ENCODE measurements at places on chromosomes 7 and 10.

DNA sequence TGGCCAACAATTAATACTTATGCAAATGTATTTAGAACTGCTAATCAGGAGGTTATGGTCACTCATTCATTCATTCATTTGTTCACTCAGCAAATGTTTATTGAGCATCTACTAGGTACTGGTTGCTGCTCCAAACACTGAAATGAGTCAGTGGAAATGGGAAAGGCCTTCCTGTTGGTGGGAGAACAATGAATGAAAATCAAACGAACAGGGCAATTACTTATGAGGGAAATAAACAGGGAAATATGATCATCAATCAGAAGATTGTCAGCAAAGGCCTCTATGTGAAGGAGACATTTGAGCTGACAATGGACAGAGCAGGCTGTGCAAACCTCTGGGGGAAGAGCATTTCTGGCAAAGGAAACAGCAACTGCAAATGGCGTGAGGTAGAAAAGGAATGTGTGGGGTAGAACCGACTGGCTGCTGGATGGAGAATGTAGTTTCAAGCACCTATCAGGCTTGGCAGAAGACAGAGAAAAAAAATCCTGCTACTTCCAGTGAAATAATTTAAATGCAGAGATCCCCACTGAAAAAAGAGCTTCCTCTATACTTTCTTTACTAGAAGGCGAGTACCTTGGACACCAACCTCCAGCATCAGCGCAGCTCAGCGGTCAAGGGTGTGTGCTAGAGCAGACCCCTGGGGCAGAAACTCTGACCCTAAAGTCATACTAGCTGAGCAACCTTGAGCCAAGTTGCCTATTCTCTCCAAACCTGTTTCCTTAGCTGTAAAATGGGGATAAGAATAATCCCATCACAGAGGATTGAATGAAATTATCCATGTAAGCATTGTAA, 108.8 kb upstream of the EEPD1 start:
- peaks cover 24% of the 10 kb centered on the region for H3K4me1 ChIP-seq
- H3K4me3 ChIP-seq, result no peak overlapping the region
- H3K36me3 ChIP-seq, result no peaks in the 10 kb centered on the region
- no peak overlapping the region for H3K27ac ChIP-seq
- H3K27me3 ChIP-seq, result peaks cover 5% of the 10 kb centered on the region
- no peak for DNase-seq

DNA sequence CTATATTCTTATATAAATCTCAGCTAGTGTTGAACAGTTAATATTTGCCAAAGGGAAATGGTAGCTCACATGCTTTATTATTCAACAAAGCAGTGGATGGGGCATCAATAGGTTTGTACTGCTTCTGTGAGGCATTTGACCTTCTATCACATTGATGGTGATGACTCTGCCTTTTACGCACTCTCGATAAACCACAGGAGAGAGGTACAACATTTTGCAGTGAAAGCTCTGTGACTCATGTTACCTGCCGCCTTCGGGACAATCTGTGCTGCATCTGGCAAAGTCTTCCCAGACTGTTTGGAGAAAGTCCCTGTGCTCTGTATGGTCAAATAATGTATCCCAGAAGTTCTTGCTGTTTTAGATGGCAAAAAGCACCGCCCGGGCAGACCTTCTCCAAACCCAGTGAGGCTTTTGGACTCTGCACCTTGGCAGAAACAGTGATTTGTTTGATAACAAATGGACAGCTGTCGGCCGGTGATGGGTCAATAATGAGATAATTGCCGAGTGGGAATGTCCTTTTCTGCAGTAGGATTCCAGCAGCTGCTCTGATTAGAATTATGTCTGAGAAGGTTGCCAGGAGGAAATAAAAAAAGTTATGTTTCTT, 61.0 kb downstream of the PLPP4 start:
- no peaks in the 10 kb centered on the region for H3K36me3 ChIP-seq
- no peak overlapping the region for H3K27ac ChIP-seq
- no peak overlapping the region for H3K4me3 ChIP-seq
- no peak for DNase-seq
- peaks cover 30% of the 10 kb centered on the region for H3K27me3 ChIP-seq
- no peaks in the 10 kb centered on the region for H3K4me1 ChIP-seq

DNA sequence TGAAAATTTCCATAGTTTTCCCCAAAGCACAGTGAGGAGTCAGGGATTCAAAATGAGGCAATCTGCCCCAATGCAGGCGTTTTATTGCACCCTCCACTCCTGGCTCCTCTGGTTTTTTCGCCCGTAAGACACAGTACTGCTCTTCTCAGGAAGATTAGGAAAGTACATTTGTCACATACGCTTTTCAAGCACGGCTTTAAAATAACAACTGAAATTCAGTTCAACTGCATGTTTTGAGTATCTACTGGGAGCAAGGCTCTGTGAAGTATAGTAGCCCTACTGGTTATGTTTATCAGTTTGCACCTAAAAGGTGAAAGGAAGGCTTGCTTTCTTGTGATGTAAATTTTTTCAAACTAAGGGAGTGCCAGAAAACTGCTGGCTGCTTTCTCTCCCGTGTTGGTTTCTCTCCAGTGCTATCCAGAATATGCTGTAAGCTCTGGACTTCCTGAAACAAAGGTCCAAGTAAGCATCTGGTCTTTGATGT, 1.9 kb upstream of the SGMS1 start:
- H3K27me3 ChIP-seq, result no peaks in the 10 kb centered on the region
- DNase-seq, result no peak
- peak overlapping the region; percentile 99 for H3K27ac ChIP-seq
- H3K4me3 ChIP-seq, result peak overlapping the region; percentile 93
- peaks cover 11% of the 10 kb centered on the region for H3K36me3 ChIP-seq

DNA sequence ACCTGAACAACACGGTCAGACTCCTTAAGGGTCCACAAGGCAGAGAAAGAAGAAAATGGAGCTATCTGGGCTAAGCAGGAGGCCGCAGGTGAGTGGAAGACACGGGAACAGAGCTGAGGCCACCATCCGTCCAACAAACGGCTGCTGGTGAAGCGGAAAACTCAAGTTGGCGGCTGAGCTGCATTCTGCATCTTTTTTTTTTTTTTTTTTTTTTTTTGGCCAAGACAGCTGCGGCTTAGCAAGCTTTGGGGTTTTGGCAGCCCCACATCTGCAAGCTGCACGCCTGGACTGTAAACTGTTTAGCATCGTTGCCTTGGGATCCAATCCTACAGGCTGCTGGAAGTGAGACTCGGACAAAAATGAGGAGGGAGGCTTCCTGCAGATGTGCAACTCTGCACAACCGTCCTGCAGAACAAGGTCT, 37.4 kb downstream of the RGS10 start:
- H3K36me3 ChIP-seq, result no peaks in the 10 kb centered on the region
- peak overlapping the region; percentile 69 for H3K27ac ChIP-seq
- H3K4me1 ChIP-seq, result peaks cover 50% of the 10 kb centered on the region
- H3K27me3 ChIP-seq, result peaks cover 16% of the 10 kb centered on the region
- H3K4me3 ChIP-seq, result no peak overlapping the region
- DNase-seq, result no peak

DNA sequence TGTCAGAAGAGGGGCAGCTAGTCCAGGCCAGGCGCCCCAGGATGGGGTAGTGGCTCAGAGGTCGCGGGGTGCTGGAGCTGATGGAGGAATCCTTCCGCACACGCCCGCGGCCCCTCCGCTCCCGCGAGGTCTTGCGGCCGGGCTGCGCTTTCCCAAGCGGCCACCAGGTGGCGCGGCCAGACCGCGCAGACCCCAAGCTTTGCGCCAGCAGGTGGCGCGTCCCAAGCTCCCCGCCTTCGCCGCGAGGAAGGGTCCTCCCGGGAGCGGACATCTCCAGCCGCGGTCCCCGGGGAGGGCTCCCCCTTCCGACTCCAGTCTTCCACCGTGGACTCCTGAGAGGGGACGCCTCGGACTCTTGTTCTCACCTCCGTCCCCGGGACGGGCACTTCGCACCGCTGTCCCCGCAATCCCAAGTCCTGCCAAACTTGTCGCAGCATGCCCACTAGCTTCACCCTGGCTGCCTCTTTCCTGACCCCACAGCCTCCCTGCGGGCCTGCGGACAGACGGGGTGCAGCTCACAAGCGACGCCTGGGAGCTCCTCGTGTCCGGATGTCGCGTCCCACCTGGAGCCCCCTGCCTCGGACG, 19.4 kb downstream of the KCNK18 start:
- H3K27me3 ChIP-seq, result peaks cover 69% of the 10 kb centered on the region
- H3K4me3 ChIP-seq, result peak overlapping the region; percentile 81
- DNase-seq, result peak; percentile 91
- no peaks in the 10 kb centered on the region for H3K4me1 ChIP-seq

- no peak for DNase-seq
- H3K36me3 ChIP-seq, result peaks cover 61% of the 10 kb centered on the region
- no peak overlapping the region for H3K4me3 ChIP-seq
- peaks cover 82% of the 10 kb centered on the region for H3K4me1 ChIP-seq
- H3K27me3 ChIP-seq, result no peaks in the 10 kb centered on the region
- H3K27ac ChIP-seq, result peak overlapping the region; percentile 96
Measured at GRCh38 chr10:125102821-125103220, 57.5 kb downstream of the CTBP2 start.

- H3K36me3 ChIP-seq, result no peaks in the 10 kb centered on the region
- H3K27ac ChIP-seq, result no peak overlapping the region
Measured at GRCh38 chr10:97915346-97916131, 65.9 kb downstream of the GOLGA7B start.

GRCh38 chr10:46250898-46251856, 35.6 kb upstream of the ANTXRL start:
- peaks cover 6% of the 10 kb centered on the region for H3K27me3 ChIP-seq
- no peak overlapping the region for H3K4me3 ChIP-seq
- H3K27ac ChIP-seq, result no peak overlapping the region
- H3K36me3 ChIP-seq, result no peaks in the 10 kb centered on the region
- peaks cover 10% of the 10 kb centered on the region for H3K4me1 ChIP-seq

DNA sequence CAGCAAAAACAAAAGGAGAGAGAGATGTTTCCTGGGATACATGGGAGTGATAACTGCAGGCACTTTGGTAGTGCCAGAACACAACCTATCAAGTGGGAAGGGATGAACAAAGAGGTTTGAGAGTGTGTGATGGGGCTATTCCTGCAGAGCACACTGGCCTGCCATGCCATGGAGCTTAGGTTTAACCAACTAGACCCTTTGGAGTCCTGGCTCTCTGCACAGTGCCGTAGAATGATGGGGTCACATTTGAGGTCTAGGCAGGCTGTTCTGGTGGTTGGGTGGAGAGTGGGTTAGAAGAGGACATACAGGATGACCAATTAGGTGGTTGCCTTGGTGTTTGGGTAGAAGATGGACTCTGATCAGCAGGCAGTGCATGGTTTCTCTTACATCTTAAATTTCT, 101.9 kb upstream of the HABP2 start:
- H3K4me3 ChIP-seq, result no peak overlapping the region
- no peak for DNase-seq
- peaks cover 38% of the 10 kb centered on the region for H3K27me3 ChIP-seq
- no peak overlapping the region for H3K27ac ChIP-seq
- H3K4me1 ChIP-seq, result peaks cover 9% of the 10 kb centered on the region

GRCh38 chr7:2224491-2224928, 8.2 kb downstream of the MAD1L1 start:
- H3K4me3 ChIP-seq, result no peak overlapping the region
- H3K27me3 ChIP-seq, result no peaks in the 10 kb centered on the region
- no peak for DNase-seq

DNA sequence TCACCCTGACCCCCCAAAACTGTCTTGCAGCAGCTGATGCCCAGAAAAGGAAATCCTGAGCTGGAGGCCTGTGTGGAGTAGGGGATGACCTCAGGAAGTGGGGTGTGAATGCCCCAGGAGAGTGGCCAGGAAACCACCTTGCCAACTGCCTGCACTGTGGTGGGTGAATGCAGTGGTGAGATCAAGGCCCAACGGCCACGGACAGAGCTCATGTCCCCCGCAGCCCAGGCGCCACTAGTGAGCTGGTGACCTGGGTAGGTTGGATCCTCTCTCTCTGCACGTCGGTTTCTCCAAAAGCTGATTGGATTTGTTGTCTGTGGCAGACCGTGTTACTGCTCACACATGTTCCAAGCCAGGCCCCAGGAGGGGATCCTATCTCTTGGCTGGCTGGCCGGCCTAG, 448.9 kb downstream of the TCERG1L start:
- no peak for DNase-seq
- H3K36me3 ChIP-seq, result no peaks in the 10 kb centered on the region
- H3K27me3 ChIP-seq, result peaks cover 11% of the 10 kb centered on the region
- H3K4me1 ChIP-seq, result peaks cover 10% of the 10 kb centered on the region

GRCh38 chr7:93883917-93884345, 6.6 kb downstream of the TFPI2 start:
- peaks cover 27% of the 10 kb centered on the region for H3K27me3 ChIP-seq
- no peaks in the 10 kb centered on the region for H3K36me3 ChIP-seq
- H3K4me1 ChIP-seq, result no peaks in the 10 kb centered on the region
- DNase-seq, result no peak

DNA sequence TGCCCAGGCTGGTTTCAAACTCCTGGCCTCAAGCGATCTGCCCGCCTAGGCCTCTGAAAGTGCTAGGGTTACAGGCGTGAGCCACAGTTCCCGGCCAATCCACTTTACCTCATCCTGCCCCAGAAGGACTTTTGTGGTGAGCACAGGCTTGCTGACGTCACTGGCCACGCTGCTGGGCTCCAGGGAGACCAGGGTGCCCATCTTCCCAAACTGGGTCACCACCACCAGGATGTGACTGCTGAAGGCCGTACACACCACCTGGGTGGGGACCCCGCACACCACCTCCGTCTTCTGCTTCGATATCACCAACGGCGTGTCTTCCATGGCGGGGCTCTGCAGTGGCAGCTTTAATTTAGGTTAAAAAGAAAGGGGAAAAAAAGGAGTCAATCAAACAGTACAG, 816 bp downstream of the PSMG3 start:
- peak overlapping the region; percentile 81 for H3K27ac ChIP-seq
- H3K4me1 ChIP-seq, result peaks cover 53% of the 10 kb centered on the region
- H3K27me3 ChIP-seq, result peaks cover 3% of the 10 kb centered on the region
- no peak for DNase-seq
- peaks cover 16% of the 10 kb centered on the region for H3K36me3 ChIP-seq
- H3K4me3 ChIP-seq, result peak overlapping the region; percentile 82

DNA sequence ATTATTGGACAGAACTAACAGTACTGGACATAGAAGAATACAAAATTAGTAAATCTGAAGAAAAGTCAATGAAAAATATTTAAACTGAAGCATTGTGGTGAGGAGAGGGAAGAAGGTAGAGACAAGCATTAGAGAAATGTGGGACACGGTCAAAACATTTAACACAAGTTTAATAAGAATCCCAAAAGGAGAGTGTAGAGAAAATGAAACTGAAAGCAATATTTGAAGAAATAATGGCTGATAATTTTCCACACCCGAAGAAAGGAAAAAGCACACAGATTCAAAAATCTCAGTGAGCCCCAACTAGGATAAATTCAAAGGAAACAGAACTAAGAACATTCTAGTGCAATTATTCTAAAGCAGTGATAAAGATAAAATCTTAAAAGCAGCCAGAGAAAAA, 126.4 kb upstream of the LRRTM3 start:
- H3K27me3 ChIP-seq, result no peaks in the 10 kb centered on the region
- DNase-seq, result no peak
- H3K4me1 ChIP-seq, result peaks cover 12% of the 10 kb centered on the region

- H3K27me3 ChIP-seq, result peaks cover 21% of the 10 kb centered on the region
- H3K36me3 ChIP-seq, result no peaks in the 10 kb centered on the region
- no peak for DNase-seq
- no peak overlapping the region for H3K27ac ChIP-seq
- peaks cover 18% of the 10 kb centered on the region for H3K4me1 ChIP-seq
- no peak overlapping the region for H3K4me3 ChIP-seq
Measured at GRCh38 chr10:123999956-124000615, 93.3 kb downstream of the CHST15 start.

Measured in nephron progenitor cell (in vitro differentiated cells).